ENCODE measurements at places on chromosomes 7 and 10.

DNA sequence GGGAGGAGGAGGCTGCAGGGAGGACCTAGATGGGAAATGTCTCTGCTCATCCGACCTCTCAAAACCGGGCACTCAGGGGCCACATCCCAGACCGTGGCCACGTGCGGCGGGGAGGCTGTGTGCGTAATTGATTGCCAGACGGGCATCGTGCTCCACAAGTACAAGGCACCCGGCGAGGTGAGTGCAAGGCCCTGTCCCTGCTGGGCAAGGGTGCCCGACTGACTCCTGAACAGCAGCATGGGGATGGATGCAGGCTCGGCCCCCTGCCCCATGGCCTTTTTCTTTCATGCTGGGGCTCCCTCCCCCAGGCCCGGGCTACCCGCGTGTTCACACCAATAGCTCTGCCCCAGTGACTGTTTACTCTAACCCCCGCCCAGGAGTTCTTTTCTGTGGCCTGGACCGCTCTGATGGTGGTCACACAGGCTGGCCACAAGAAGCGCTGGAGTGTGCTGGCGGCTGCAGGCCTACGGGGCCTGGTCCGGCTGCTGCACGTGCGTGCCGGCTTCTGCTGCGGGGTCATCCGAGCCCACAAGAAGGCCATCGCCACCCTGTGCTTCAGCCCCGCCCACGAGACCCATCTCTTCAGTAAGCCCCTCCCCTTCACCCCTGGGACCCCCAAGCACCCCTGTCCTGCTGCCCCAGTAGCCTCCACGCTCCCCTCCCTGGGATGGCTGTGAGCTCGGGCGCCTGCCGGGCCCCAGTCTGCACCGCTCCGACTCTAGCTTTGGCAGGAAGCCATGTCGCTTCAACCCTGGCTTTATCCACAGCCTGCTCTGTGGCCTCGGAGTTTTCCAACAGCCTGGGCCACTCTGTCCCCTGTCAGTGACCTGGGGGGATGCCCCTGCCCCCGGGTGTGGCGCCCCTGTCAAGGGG lies 3.9 kb downstream of the LRWD1 start:
- DNase-seq = no peak

DNA sequence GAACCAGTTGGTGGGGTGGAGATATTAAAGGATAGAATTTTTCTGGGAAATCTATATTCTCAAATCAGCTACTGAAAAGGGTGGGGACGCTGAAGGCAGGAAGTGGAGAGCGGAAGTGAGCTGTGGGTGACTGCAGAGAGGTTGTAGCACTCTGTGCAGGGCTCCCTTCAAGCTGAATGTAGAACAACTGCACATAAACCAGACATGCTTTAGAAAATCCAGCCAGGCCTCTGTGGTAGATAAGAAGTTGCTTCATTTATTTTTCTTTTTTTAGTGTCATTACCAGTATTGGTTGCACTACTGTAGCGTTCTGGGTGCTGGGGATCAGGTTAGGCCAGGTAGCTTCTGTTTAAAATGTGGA lies 127.8 kb downstream of the CELF2 start:
- DNase-seq = no peak

- no peak for DNase-seq
These were observed 51.5 kb upstream of the GDF10 start for GRCh38 chr10:47248386-47249090.

DNA sequence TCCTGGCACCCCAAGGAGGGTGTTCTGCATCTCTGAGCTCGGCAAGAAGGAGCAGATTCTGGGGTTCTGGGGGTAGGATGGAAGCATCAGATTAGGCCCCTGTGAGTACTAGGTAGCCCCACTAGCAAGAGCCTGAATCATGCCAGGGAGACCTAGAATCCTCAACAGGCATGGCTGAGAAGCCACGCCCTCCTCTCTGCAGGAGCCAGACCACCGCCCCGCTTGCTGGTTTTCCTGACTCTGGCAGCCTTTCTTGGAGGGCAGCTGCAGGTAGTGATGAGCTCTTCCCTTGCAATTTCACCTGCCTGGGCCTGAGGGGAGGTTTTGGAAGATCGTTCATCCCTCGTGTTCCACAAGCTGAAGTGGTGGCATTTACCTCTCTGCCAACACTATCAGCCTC lies 68.9 kb upstream of the PRLHR start:
- DNase-seq = no peak

GRCh38 chr7:45580053-45580872 lies 6.1 kb downstream of the ADCY1 start:
- DNase-seq = no peak
